Fibroblast of skin of abdomen (primary cell): ENCODE measurements at places on chromosomes 12 and 14.

- no peak for DNase-seq
Observed at GRCh38 chr14:34180434-34180833, 229.6 kb upstream of the EGLN3 start.

GRCh38 chr14:88209273-88209672, 113.8 kb downstream of the KCNK10 start:
- no peak for DNase-seq

DNA sequence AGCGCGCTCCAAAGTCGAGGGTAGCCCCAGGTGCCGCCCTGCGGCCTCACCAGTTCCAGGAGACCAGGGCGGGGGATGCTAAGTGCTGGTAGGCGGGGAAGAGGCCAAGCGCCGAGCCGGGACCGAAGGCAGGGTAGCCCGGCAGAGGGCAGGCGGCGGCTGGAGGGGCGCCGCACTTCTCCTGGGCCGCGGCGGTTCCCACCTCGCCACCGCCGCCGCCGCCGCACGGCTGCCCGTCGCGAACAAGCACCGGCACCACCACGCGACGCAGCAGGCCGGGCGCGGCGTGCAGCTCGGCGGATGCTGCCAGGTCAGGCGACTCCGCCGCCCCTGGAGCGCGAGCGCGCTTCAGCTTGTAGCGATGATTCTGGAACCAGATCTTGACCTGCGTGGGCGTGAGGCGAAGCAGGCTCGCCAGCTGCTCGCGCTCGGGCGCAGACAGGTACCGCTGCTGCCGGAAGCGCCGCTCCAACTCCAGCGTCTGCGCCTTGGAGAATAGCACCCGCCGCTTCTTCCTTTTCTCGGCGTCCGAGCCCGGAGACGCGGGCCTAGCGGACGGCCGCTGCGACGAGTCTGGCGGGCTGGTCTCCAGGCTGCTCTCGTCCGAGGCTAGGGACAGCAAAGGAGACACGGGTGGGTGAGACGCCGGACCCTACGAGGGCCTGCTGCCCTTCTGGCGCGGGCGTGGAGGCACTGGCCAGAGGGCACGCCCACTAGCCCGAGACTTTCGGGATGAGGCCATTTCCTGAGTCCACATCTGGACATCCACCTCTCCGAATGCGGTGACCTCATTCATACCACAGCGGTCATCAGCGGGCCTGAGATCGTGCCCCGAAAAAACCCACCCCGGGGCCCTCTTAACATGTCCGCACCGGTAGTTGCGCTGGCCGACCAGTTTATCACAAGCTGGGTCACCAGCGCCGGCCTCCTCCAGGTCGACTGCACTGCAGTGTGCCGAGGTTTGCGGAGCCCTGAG, 1.3 kb downstream of the NKX2-8 start:
- DNase-seq = peak; percentile 1

DNA sequence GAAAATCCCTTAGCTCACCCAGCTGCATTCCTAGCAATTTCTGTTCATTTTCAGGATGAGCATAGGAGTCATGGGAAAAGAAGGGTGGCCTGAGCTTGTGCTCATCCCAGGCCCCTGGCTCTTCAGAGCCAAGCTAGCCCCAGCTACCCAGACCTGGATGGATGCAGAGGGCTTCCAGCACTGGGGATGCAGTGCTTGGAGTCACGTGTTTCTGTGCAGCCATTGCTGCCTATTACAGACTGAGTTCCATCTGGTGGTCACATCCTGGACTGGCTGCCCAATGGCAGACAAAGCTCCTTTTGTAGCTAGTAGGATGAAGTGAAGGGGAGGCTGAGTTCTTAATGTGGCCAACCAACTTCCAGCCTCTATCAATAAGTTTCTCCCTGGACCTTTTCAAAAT, 54.2 kb upstream of the JDP2 start:
- DNase-seq = no peak

GRCh38 chr14:91238661-91239060, 5.8 kb downstream of the GPR68 start:
- no peak for DNase-seq

- peak; percentile 22 for DNase-seq
Observed at GRCh38 chr12:96814200-96814599, 92.9 kb upstream of the NEDD1 start.

DNA sequence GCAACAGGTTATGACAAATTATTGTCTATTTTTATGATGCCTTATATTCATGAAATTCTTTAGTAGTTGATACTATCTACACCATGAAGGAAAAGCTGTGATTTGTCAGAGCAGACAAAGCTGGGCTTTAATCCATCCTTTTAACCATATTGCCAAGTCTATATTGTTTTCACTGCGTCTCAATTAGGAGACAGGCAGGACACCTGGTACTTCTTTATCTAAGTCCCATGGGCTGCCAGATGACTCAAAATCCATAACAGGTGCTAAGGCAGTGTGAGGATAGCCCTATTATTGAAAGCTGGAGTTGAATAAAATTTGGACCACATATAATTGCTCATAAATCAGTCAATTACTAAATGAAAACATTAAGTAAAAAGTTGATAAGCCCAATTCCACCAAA, 22.6 kb downstream of the INSM2 start:
- DNase-seq = no peak

DNA sequence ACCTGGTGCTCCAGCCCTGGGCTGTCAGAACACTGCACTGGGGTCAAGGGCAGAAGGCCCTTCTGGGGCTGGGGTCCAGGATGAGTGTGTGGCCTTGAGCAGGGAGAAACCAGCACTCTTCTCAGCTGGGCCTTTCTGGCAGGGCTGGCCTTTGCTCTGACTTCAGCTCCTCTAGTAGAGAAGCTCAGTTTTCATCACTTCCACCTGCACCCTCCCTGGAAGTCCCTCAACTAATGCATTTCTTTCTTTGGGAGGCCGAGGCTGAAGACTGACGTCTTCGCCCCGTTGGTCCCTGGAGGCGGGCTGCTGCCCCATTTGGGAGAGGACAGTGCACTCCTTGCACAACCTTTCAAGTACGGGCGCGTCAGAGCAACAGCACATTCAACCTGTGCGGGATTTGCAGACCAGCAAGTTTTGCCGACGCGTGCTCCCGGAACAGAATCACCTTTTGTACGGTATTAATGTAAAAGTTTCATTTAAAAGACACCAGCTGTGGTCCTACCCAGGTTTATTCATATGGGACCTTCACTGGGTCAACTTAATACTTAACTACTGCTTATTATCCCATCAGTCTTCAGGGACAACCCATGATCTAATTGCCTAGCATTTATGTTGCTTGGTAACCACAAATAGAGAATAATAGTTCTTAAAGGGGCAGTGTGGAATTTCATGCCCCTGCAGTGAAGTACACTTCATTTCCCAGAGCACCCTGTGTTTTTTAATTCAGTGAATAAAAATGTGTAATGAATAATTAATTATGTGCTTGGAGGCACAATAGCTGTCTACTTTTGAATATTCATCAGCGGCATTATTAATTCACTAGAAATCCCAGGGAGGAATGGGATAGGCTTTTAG, 134.8 kb upstream of the VRK1 start:
- DNase-seq = no peak

- DNase-seq = no peak
Observed at GRCh38 chr14:100609941-100610391, 22.7 kb upstream of the BEGAIN start.

- peak; percentile 0 for DNase-seq
Observed at GRCh38 chr14:62455446-62455845, 589.8 kb downstream of the KCNH5 start.

DNA sequence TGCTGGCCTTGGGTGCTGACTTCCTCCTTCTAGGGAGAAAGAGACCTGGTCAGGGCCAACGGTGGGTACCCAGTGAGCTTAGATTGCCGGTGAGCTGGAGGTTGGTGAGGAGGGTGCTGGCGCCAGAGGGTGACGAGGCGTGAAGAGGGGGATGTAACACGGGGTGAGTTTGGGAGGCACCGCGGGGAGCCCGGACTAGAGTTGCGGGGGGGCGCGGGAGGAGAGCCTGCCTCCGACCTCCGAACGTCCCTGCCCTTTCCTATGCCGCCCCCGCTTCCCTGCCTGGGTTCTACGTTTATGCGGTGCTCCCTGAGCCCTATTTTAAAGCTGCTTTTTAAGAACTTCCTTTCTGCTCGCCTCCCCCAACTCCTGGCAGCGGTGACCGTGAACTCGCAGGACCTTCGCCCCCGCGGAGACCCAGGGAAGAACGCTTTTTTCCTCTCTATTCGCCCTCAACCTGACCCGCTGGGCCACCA, 18.6 kb downstream of the OR6S1 start:
- DNase-seq = no peak

DNA sequence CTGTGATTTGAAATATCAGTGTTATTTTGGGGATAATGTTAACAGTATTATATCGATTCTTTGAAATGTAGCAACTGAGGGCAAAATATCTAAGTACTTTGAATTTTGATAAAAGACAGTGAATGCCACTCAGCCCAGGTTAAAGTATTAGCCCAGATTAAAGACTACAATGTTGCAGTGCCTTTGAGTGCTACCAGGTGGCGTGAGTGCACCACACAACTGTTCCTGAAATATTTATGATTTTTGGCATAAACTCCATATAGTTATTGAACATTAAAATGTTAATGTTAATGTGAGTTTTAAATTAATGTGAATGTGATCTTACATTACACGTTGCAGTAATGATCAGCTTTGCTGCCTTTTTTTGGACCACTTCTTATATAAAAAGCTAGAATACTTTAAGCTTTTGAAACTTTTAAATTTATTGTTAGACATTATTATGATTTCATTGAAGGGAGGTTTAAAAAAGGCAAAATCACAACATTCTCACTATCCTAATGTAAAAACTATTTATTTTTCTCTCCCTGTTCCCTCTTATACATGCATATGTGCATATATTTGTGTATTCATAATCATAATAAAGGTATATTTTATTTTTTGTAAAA, 22.5 kb downstream of the MRPS35 start:
- DNase-seq = peak; percentile 33

DNA sequence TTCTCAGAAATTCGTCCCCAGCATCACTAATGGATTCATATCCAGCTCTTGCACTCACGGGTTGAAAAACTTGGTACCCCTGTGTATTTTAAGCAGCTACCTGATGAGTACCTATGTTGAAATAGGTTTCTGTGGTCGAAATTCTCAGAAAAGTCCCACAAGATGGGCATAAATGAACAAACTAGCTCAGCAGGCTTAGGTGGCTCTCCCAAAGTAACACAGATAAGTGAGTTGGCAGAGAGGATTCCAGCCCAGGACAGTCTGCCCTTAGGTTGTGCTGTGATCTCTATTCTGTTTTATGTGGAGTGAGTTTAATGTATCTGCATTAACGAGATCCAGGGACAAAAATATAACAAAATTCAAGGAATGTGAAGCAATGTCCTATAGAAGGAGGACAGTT, 92.3 kb downstream of the RGS6 start:
- no peak for DNase-seq

DNA sequence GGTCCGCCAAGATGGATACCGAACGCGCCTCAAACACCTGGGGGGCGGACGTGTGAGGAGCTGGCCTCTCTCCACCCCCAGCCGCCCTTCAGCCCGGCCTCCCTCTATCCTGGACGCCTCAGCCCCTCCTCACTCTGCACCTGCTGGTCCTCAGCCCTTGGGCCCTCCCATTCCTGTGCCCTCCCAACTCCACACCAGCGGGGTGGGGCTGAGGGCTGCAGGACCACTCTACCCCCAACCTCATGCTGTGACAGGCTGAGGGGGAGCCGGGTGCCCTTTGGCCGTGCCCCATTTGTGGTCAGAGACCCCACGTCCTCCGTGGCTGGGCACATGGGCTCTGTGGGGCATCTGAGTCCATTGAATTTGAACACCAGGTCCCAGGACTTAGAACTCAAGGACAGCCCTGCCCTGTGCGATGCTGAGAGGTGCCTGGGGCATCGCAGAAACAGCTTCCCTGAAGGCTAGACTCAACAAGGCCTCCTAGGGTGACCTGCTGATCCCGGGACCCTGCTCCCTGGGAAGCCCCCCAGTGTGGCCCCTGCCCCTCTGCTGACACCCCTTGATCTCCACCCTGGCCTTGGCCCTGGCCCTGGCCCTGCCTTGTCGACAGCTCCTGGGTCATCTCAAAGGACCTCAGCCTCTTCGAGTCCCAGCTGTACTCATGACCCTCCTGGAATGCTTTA, 82.0 kb upstream of the SFSWAP start:
- DNase-seq = no peak

DNA sequence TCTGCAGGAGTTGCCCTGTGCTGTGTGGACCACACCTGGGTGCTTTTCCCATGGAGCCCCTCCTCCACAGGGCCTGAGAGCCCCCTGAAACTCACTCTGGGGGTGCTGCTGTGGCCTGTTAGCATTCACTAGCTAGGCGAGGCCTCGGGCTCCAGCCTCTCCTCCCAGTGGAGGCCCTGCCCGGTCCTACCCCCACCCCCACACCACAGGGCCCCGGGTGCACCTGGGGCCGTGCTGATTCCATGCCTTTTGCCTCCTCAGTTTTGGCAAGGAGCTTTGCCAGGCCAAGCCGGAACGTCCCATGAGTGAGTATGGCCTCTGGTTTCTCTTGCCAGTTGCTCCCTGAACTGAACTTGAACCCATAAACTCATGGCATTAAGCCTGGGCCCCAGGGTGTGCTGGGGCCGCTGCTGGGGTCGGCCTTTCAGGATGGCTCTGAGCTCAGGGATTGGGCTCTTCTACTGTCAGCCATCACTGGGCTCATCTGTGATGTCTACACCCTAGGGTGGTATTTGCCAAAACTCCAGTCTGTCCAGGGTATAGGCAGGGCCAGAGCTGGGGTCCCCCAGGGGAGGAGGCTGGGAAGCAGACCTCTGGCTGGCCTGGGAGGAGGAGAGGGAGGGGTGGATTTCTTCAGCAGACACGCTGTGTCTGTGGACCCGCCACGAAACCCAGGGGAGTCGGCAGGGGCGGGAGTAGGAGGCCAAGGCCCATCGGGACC, 58.7 kb upstream of the TSPAN9 start:
- DNase-seq = no peak

GRCh38 chr14:68692216-68692615, 100.7 kb downstream of the ZFP36L1 start:
- no peak for DNase-seq

DNA sequence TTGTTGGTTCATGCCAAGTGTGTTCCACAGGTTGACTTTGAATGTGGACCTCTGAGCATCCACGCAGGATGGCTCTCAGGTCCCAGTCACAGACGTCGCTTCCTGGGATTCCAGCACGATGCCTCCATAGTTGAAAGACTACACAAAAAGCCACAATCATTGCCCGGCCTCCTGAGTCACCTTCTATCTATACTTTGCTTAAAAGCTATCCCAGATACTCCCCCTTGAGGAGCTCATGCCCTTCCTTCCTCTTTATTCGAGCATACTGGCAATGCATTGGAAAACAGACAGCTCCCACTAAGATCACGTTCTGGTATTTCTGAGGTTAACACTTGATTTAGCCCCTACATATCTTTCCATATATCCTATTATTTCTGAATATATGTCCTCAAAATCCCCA, 40.1 kb downstream of the ZNF664 start:
- no peak for DNase-seq

GRCh38 chr14:74491956-74492775, 939 bp downstream of the NPC2 start:
- DNase-seq = peak; percentile 50

GRCh38 chr12:65094722-65095121, 26.4 kb downstream of the WIF1 start:
- DNase-seq = no peak

DNA sequence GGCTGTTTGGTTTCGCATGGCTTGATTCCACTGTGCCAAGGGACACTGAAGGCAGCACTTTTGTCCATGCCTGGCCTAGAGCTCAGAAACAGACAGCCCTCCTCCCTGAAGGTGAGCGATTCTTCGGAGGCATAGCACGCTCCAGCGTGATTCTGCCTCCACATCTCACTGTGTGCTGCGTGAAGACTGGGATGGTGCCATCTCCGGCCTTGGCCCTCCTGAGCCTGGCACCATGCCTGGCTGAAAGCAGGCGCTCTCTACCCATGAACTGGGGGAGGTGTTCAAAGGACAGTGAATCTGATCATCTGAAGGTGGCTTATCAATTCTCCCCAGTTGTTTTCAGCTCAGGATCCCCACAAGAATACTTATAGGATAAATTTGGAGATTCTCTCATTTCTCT, 187.4 kb downstream of the TTC7B start:
- DNase-seq = no peak
